BJ (cell line): ENCODE measurements at places on chromosomes 4 and X.
A peak's percentile ranks its signal among the peaks of the same experiment; 100 is the strongest.

DNA sequence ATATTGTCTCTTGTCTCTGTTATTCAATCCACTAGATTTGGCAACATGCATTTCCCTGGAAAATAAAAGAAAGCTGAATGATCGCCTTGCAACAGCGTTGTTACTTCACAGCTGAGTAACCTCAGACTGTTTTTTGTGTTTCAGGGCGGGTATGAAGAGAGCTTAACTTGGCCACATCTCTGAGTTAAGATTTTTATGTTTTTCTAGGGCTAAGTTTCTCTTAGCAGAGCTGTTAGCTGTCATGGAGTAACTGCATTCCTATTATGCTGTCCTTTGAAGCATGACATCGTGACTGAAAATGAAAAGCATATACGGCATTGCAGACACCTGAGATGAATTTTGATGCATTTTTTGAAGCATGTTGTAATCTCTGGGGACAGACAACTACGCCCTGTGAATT, 1798.9 kb downstream of the PCDH7 start:
- DNase-seq = no peak

DNA sequence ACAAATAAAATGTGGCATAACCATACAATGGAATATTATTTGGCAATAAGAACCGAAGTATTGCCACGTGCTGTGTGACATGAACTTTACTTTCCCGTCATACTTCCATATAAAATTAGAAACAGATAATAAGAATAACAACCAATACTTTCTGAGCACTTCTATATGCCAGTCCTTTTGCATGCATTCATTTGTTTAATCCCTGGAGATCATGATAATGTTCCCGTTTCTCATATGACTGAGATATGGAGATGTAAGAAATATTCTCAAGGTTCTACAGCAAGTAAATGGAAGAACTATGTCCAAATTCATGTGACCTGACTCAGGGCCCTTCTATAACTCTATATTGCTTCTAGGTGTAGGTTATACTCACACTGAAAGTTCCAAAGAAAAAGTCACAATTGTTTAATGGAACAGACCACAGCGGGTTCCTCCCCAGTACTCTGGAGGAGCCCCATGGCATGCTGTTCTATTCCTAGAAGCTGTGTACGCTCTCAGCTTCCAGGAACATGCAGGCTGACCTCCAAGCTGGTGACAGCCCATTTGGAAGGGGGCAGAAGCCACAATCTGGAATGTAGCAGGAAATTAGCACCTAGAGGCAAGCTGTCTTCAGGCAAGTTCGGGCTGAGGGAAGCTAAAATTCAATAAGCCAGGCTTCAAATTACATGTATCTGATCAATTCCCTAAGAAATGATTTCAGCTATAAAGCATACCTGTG, 31.5 kb downstream of the QDPR start:
- DNase-seq = no peak

- peak; percentile 47 for DNase-seq
Measured at GRCh38 chr4:34181891-34182290, 2062.4 kb downstream of the ARAP2 start.

DNA sequence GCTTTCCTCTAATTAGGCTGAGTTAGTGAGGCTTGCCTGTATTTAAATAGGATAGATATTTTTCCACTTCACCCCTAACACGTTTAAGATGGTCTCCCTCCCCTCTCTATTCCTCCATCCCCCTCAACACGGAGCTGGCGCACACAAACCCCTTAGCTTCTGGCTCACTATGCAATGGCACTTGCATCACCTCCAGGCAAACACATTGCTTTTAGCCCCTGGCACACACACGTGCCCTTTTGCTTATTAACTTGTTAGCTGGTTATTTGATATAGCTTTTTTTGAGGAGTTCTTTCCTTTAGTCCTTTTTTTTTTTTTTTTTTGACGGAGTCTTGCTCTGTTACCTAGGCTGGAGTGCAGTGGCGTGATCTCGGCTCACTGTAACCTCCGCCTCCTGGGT, 94.3 kb downstream of the HDAC8 start:
- DNase-seq = no peak

- no peak for DNase-seq
Measured at GRCh38 chr4:71237641-71238040, 101.2 kb upstream of the SLC4A4 start.

- no peak for DNase-seq
Measured at GRCh38 chr4:62531731-62532130, 1331.6 kb downstream of the ADGRL3 start.

DNA sequence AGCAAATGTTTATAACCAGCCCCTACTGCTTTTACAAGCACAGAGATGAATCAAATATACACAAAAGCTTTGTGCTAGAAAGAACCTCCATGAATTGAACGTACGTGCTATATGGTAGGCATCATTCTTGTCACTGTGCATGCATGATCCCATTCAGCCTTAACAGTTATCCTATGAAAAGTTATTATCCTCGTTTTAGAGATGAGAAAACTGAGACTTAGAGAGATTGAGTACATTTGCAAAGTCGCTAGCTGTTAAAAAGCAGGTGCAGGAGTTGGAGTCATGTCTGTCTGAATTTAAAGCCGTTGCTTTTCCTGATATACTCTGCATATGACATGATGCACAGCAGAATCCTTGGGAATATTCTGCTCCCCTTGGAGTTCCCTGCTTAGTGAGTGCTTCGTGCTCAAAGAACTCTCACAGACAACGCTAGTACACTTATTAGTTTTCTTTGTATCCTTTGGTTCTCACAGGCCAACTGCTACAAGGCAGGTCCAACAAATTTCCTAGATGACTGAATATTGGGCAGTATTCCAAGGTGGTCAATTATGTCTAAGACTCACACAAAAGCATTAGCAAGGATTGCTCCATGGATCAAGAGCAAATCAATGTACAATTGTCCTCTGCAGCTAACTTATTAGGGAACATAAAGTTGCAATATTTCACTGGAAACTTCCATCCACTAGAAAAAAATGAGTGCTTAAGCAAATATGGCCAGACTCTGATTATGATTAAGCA, 42.8 kb upstream of the TRIM2 start:
- DNase-seq = no peak

GRCh38 chrX:139898334-139898733, 34.5 kb downstream of the ATP11C start:
- no peak for DNase-seq

GRCh38 chr4:55069248-55069647, 56.1 kb downstream of the KDR start:
- no peak for DNase-seq

DNA sequence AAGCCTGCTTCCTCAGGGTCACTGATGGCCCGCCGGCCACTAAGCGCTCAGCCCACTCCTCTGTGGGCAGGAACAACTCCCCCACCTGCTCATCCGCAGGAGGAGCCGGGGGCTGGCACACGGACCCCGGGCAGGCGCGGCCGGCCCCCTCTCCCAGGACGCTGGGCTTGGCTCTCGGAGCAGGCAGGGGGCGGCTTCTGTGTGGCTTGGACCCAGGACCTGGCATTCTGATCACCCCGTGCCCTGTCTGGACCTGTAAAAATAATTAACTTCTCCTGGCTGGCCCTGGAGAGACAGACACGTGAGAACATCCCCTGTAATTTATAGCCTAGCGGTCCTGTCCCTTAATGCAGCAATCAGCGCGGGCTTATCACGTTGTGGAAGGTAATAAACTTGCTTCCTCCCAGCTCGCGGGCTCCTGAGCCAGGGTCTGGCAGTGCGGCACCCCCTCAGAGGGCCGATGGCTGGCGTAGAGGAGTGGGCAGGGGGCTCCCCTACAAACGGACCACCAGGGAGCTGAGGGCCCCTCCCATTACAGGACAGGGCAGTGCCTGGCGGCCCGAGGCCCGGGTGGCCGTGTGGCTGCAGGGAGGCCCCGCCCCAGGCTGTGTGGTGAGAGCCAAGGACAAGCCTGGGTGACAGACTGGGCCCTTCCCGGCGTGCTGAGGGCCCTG, 84.5 kb upstream of the NKX1-1 start:
- DNase-seq = no peak

GRCh38 chrX:71669492-71669891, 2.1 kb downstream of the LOC101059915 start:
- DNase-seq = no peak

DNA sequence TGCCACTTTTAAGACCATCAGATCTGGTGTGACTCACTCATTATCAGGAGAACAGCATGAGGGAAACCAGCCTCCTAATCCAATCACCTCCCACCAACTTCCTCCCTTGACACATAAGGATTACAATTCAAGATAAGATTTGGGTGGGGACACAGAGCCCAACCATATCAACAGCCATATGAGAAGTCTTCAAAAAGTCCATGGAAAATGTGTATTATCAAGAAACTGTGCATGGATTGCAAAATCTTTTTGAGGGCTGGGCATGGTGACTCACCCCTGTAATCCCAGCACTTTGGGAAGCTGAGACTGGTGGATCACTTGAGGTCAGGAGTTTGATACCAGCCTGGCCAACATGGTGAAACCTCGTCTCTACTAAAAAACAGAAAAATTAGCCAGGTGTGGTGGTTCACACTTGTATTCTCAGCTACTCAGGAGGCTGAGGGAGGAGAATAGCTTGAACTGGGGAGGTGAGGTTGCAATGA, 17.8 kb upstream of the RPL39 start:
- DNase-seq = no peak

DNA sequence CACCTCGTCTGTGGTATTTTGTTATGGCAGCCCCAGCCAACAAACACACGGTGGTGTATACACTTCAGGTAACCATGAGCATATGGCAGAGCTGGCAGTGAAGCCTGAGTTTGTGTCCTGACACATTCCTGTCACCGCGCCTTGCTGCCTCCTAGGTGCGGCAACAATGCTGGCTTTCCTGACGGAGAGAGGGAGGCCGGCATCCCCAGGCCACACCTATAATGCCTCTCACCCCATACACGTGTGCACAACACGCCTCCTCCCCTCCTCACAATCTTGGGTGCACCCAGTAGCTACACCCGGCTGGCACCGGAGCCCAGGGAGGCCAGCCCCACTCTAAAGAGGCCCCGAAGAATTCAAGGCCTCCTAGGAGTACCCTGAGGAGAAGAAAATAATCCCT, 158.5 kb downstream of the NSUN7 start:
- no peak for DNase-seq

DNA sequence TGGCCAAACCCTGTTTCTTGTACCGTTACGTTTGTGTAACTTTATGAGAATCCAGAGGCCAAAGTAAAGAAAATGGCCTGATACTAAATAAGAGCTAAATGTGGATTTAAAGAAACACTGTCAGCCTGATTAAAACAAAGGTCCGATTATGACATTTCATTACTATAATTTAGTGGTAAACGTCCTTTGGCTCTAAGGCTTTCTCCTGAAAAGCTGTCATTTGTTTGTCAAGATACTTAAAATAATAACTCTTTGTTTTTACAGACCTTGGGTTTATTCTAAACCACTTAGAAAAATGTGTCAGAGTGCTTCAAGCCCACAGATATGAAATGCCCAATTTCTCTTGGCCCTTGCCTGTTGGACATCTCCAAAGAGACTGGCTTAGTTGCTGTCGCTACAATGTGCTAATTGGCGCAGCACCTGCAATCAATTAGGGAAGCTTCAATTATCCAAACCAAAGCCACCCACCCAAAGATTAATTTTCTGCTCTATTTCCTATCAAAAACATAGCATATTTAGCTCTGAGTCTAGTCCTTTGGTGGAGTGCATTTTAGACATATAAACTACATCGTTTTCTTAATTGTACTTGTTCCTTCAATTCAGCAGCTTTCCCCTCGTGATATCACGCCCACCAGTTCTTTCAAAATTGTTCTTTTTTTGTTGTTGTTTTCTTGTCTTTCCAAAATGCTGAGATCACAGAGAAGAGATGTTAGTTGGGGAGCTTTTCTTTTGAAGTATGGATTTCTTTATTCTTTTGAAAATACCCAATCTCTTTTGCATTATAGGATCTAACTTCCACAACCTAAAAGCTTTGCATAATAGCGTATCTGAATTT, 13.6 kb downstream of the SMIM20 start:
- DNase-seq = no peak

- peak; percentile 8 for DNase-seq
Measured at GRCh38 chr4:153084980-153085630, 119.1 kb upstream of the TRIM2 start.

GRCh38 chr4:176276710-176277109, 7.7 kb upstream of the ASB5 start:
- no peak for DNase-seq

DNA sequence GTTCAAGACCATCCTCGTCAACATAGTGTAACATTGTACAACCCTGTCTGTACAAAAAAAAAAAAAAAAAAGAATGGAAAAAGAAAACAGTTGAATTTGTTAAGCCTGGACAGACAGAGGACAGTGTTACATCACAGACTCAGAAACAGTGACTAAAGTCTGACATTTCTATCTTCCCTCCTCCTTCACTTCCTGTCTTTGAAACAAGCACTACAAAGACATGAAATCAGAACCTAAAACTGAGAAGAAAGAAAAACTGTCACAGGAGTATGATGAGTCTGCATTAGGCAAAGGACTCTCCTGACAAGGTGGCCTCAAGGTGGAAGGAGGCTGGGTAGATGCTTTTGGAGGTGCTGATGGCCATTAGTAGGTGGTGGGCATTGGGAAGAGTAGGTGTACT, 126.7 kb downstream of the RBM47 start:
- DNase-seq = no peak

DNA sequence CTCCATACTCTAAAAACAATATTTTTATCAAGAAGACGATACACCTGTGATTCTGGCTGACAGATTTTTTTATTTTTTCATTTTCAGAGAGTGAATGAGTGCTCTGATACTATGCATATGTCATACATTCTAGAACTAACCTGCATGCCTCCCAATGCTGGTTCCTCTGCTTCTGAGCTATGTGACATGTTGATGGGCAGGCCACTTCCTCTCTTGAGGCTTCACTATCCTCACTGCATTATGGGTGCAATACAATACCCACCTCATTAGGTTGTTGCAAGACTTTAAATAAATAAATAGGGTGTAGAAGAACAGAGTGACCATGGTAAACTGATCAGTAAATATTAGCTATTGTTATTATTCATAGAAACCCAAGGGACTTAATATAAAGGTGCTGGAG, 408.3 kb downstream of the HNRNPD start:
- no peak for DNase-seq

DNA sequence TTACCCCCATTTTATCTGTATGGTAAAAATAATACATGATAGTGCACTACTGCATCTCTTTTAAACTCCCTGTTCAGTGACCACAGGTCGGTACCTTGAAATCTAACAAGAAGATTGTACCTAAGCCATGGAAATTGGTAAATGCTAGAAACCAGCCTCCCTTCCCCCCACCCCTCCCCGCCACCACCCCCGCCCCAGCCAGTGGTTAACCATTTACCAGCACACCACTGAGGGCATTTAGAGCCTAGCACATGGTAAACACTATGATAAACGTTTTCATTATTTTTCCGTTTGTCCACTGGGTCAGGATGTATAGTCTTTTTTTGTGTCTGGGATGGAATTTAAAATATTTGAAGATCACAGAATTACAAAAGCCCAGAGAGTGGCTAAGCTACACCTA, 703 bp upstream of the FTSJ1 start:
- DNase-seq = no peak

DNA sequence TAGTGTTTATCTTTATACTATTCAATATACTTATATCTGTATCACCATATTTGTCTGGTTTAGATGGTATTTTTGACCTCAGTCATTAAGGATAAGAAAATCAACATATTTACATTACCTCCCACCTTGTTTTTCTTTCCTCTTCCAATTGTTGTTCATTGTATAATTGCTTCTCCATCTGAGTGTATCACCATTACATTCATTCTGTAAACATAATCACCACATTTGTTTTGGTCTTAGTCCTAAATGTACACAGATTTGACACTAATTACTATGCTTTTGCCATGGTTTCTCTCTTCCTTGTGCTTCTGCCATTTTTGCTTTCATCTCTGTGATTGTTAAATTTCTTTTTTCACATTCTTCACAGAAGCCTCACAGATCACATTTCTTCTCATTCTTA, 12.7 kb downstream of the ARMCX6 start:
- no peak for DNase-seq

GRCh38 chrX:24266996-24267395, 46.9 kb downstream of the SUPT20HL2 start:
- DNase-seq = no peak
